ENCODE measurements at places on chromosomes 1 and 21.

DNA sequence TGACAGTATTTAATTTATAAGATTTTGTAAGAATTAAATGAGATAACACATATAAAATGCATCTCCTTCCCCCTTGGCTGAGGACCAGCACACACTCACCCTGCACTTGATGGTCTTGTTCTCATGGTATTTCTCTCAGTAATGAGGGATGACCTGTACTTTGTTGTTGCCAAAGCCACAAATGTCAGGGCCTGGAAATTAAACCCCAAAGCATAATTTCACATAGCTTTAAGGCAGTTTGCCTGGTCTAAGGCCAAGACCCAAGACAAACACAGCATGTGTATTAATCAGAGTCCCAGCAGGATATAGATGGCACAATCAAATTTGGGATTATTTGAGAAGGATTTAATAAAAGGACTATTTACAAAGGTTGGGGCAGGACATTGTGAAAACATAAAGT, 48.6 kb upstream of the EPS15 start:
- no peak for DNase-seq

DNA sequence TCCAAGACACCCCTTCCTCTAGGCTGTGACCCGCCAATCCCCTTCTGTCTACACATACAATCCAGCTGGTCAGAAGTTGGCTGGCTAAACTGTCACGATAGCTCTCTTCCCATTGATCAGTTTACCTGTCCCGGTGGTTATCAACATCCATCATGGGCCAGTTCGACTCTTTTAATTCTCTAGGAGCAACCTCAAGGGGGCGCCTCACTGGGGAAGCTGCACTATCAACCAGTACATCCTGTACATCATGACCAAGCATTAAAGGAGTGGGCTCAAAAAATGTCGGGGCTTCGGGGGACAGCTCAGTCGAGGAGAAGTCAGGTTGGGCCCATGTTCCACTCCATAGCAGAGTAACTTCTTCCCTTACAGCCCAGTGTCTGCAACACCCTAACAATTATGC, 53.2 kb upstream of the B3GALNT2 start:
- no peak for DNase-seq

- DNase-seq: no peak
These were observed 5.3 kb upstream of the SRP9 start for GRCh38 chr1:225772323-225772768.

DNA sequence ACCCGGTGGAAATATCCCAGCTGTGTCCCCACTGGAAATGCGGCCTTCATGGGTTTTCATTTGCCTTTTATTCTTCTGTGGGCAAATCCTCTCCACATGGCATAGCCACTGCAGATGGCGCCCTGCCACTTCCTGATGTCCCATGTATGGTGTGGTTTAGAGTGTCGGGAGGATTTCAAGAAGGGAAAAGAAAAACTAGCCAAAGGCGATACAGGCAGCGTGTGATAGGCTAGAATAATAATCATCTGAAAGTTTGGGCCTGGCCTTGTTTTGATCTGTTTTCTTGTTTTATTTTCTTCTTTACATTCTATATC, 123.6 kb downstream of the PEX14 start:
- no peak for DNase-seq
